ENCODE measurements at places on chromosomes 3 and 15.

DNA sequence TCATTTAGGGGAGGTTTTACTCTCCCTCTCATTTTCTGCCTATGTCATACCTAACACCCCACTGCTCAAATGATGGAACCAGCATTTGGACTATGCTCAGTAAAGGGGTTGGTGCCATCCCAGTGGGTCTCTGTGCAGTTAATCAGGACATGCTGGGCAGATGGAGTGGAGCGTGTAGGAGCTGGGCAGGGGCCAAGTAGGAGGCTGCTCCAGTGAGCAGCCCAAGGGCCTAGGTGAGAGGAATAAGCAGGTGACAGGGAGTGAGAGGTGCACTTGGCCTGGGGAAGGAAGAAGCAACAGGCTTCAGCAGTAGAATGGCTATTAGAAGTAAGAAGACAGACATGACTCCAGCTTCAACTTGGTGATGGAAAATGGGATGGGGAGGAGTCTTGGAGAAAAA, 72.2 kb downstream of the EPHB1 start:
- no peak for DNase-seq

DNA sequence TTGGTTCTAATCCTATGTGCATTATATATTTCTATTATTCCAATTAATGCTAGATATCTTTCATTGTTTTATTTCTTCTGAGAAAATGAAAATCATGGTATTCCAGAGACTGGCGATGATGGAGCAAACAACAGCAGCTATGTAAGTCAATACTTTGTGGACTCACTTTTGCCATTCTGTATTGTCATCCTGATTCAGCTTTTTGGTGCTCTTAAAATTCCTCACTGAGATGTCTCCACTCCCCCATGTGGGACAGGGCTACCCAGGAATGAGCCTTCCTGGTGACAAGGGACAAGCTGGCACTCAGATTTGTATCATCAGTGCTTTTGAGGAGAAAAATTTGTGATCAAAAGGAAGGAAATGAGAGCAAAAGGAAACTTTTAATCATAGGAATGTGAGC, 56.7 kb upstream of the XCR1 start:
- no peak for DNase-seq

- DNase-seq = no peak
Observed at GRCh38 chr3:42658771-42659390, 5.4 kb downstream of the ZBTB47 start.

DNA sequence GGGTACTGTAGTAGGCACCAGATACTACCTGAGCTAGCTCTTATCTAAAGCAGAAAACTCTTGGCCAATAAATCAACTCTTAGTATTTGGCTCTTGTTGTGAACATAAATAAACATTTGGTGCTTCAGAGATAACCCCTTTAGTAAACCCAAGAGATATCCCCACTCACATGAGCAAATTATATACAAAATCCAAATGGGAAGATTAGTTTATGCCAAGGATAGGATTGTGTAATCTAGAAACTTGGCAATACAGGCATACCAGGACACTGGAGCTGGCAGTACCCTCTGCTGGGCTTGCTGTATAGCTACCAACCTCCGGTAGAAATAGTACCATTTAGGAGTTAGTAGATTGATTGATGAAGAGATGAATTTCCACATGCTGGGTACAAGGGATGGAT, 127.0 kb downstream of the LIPC start:
- DNase-seq = no peak

DNA sequence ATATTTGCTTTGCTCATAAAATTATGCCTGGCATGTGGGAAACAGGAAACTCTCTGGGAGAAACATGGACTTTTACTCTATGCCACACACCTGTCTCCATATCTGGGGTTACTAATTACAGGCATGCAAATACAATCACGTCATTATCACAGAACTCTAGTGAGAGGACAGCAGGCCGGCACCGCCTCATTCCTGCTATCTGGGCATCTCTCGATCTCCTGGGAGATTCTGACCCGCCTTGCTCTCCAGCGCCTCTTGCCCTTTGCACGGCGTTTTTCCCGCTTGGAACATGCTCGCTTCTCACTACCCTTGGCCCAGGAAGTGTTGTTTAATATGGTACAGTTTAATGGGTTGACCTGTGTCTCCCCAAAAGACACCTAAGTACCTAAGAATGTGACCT, 45.4 kb upstream of the PARL start:
- DNase-seq = no peak

All from activated CD8-positive, alpha-beta memory T cell treated with anti-CD3 and anti-CD28 coated beads for 48 hours (primary cell).